ENCODE measurements at places on chromosomes 3 and 15. TPM values are rescaled to one million over a fixed set of nuclear protein-coding genes. Genes with fewer than 3 reads are reported as not detected.
A peak's percentile ranks its signal among the peaks of the same experiment; 100 is the strongest.

NOX5 gene
- not detected for total RNA-seq

MESP1 gene
- 4.4 TPM for total RNA-seq

SAMMSON gene
- total RNA-seq, result not detected

RLBP1 gene
- total RNA-seq, result not detected

TP63 gene
- total RNA-seq, result not detected

GRCh38 chr3:18351823-18352744, 73.1 kb downstream of the SATB1 start:
- peak overlapping the region; percentile 73 for H3K27ac ChIP-seq
- peaks cover 57% of the 10 kb centered on the region for H3K36me3 ChIP-seq
- no peaks in the 10 kb centered on the region for H3K27me3 ChIP-seq
- no peak overlapping the region for H3K4me3 ChIP-seq

DNA sequence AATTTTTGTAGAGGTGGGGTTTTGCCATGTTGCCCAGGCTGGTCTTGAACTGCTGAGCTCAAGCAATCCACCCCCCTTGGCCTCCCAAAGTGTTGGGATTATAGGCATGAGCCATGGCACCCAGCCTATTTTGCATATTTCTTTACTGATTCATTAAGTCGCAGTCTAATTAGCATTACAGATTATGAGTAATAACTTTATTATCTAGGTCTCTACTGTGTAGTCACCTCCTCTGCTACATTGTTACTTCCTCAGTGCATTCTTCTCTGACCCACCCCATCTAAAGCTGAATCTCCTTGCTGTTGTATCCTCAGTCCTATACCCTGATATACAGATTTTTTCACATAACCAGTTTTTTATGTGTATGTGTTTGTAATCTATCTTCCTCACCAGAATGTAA, 61.7 kb downstream of the TFDP2 start:
- DNase-seq, result no peak
- H3K4me3 ChIP-seq, result no peak overlapping the region
- H3K27me3 ChIP-seq, result no peaks in the 10 kb centered on the region
- no peaks in the 10 kb centered on the region for H3K4me1 ChIP-seq

DNA sequence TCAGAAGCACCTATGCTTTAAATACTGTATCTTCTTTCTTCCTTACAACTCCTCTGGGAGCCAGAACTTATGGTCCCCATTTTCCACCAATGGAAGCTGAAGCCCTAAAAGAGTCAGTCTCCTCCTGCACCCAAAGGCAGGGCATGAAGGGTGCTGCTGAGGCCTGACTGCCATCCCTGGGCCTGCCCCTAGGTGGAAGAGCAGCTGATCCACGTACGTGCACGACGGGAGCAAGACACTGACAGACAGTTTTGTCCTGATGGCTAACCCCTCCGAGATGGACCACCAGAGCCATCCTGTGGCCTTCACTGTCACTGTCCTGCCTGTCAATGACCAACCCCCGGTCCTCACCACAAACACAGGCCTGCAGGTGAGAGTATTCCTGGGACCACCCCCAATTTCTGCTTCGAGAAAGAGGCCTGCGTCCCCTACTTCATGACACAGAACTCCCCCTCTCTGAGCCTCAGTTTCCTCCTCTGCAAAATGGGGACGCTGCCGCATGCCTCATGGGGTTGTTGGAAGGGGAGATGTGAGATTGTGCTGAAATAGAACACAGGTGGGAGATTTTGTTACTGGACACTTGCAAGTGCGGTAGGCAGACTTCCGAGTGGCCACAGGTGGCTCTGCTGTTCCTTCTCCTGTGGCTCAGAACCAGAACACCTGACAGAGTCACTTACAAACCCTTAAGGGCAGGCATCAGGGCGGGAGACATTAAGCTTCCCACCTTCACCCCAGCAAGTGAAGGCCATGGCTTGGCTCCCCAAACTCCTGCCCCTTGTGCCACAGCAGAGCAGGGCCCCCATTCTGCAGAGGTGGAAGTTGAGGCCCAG, 175.4 kb downstream of the TBC1D2B start:
- no peak overlapping the region for H3K27ac ChIP-seq
- H3K4me3 ChIP-seq, result no peak overlapping the region
- H3K36me3 ChIP-seq, result no peaks in the 10 kb centered on the region
- DNase-seq, result no peak
- H3K4me1 ChIP-seq, result no peaks in the 10 kb centered on the region

GRCh38 chr15:95296643-95297042, 1033.9 kb upstream of the NR2F2 start:
- no peak overlapping the region for H3K4me3 ChIP-seq
- no peak overlapping the region for H3K27ac ChIP-seq
- no peaks in the 10 kb centered on the region for H3K36me3 ChIP-seq
- H3K27me3 ChIP-seq, result peaks cover 48% of the 10 kb centered on the region

- H3K27ac ChIP-seq, result no peak overlapping the region
- H3K27me3 ChIP-seq, result no peaks in the 10 kb centered on the region
- no peak for DNase-seq
- H3K4me1 ChIP-seq, result no peaks in the 10 kb centered on the region
- peaks cover 16% of the 10 kb centered on the region for H3K36me3 ChIP-seq
Observed at GRCh38 chr15:52150871-52151270, 38.3 kb upstream of the BCL2L10 start.

- H3K36me3 ChIP-seq, result peaks cover 4% of the 10 kb centered on the region
- peak overlapping the region; percentile 92 for H3K27ac ChIP-seq
- no peaks in the 10 kb centered on the region for H3K27me3 ChIP-seq
- peak; percentile 92 for DNase-seq
- H3K4me3 ChIP-seq, result peak overlapping the region; percentile 48
- peaks cover 67% of the 10 kb centered on the region for H3K4me1 ChIP-seq
Observed at GRCh38 chr15:40047415-40048210, 8.6 kb upstream of the SRP14 start.
